Substantia nigra (tissue), 51 donors: ENCODE measurements at places on chromosomes 1 and 21.

DNA sequence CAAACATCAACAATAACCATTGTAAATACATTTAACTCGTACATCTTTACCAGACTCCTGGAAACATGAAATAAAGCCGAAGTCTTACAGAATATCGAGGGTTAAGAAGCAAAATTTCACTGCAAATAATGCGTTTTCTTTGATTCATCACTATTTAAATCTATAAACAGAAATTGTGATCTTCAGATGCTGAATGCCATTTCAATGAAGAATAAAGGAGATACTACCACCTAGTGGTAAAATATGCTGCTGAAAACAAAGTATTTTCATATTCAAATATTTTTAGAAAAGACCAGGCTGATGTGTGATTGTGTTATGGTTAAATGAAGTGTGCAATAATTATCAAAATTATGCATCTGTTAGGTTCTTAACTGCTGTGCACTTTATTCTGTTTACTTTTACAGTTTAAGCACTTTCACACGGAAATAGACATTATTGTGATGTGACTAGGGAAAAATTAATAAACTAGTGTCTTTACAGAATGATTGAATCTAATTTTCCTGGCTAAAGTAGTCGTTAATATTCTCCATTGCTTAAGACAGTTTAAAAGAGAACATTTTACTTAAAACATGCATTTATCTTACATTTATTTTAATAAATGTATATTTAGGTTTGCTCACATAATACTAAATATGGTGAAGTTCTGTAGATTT lies 1093.1 kb downstream of the MRPL39 start:
- DNase-seq: no peak

GRCh38 chr1:61852670-61853015 lies 110.4 kb downstream of the PATJ start:
- no peak for DNase-seq

DNA sequence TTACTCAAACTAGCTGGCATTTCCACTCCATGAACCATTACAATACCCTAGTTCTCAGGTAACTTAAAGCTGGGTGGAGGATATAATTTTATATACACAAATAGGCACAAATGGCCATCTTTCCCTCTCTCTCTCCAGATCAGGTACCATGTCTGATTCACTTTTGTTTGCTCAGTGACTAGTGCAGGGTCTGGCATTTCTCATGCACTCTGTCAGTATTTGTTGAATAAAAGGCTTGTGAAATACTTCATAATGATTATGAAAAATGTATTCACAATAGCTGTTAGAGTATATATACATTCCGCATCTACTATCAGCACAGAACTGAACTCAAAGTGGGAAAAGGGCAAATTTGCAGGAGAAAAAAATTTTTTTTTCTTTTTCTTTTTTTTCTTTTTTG lies 510.2 kb upstream of the USP24 start:
- no peak for DNase-seq

DNA sequence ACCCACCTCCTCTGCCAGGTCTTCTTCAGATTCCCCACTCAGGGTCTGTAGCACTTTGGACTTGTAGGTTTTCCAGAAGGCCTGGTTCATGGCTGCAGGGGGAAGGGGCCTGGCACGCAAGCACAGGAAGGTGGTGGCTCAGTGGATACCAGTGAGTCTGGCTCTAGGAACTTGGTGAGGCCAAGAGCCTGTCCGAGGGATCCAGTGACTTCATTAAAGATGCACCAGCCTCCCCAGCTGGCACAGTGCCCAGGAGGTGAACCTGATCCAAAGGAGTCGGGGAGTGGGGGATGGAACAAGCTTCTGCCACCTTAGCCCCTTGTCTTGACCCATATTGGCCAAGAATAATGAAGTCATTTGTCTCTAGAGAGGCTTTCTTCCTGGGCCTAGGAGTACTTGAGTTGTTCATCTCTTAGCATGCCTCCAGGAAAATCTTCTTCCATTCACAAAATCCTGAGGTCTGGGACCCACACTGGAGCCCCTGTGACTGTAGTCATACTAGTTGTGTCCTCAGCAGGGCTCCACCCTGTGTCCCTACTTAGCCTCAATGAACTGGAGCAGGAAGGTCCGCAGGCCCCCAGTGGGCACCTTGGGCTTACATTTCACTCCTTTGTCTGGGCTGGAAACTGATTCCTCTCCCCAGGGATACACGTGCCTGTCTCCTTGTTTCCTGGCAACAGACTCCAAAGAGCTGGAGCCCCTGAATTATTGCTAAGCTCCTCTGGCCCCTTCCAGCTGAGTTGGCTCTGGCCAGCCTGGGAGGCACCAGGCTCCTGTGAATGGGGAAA lies at the start of gene C1orf232:
C1orf232 (minus strand) TSS at position 554 of the 788 bp plus-strand sequence; CDS start at position 90, 464 bp downstream.
- DNase-seq: no peak

DNA sequence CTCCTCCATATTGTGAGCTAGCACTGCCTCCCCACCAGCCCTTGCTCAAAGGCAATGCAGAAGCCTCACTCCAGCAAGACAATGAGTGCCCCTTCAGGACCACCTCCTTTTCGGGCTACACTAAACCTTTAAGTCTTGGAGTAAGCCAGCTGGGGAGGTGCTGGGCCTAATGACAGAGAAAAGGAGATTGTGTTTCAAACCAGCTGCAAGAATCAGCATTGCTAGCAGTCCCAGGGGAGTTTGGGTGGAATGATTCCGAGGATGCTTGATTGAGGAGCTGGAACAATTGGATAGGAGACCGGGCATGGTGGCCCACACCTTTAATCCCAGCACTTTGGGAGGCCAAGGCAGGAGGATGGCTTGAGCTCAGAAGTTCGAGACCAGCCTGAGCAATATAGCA lies 54.1 kb upstream of the GPR37L1 start:
- DNase-seq: no peak

- no peak for DNase-seq
Measured at GRCh38 chr1:44029911-44030604, 1.2 kb downstream of the SLC6A9 start.

DNA sequence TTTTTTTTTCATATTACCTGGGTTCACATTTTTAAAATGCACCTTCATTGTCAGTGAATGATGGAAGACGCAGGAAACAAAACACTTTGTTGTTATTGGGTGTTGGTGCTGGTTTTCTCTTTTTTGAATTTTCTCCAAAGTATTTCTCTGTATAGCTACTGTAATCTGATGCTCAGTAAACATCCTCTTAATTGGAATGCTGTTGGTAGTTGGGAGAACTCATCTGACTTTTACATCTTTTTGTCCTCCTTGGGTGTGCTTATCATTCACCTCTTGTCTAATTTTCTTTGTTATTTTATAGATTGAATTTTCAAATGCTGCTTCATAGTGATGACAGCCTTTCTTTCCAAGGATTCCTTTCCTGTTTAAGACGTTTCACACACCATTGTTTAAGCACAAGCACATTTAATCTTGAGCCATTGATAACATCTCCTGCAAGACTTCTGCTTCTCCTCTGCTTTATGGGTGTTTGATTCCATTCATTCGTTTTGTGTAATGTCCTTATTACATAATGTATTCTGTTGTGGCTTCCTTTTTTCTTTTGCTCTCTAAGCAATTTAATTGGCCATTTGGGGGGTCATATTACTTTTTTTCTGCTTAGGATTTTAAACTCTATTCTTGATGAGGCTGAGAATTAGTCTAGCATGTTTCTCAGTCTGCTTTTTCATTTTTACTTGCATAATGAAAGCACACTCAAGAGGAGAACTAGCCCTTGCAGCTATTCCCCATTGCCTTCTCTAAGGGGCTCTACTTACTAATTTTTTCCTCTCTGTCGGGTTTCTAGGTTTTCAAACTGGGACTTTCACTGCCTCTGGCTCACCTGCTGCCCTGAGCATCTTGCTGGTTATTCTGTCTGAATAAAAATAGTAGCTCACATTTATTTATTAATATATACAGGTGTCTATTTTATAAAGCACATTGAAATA lies 42.0 kb upstream of the CD34 start:
- no peak for DNase-seq

- peak; percentile 15 for DNase-seq
Measured at GRCh38 chr1:184792450-184792969, 37.9 kb upstream of the EDEM3 start.

DNA sequence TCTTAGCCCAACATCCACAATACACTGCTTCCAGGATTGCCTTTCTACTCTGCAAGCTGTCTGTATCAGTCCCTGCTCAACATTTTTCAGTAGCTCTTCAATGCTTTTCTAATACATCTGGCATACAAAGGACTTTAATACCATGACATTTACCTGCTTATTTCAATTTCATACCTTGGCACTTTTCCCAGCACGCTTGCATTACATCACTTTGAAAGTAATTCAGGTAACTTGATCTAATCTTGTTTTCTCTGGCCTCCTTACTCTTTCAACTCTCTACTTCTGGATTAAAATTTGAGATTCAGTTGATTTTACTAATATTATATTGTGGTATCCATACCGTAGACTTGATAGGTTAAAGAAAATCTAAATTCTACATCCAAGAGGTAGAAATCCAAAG lies 103.0 kb downstream of the PTGS2 start:
- no peak for DNase-seq

GRCh38 chr1:219465212-219466093 lies 147.5 kb downstream of the ZC3H11B start:
- no peak for DNase-seq

DNA sequence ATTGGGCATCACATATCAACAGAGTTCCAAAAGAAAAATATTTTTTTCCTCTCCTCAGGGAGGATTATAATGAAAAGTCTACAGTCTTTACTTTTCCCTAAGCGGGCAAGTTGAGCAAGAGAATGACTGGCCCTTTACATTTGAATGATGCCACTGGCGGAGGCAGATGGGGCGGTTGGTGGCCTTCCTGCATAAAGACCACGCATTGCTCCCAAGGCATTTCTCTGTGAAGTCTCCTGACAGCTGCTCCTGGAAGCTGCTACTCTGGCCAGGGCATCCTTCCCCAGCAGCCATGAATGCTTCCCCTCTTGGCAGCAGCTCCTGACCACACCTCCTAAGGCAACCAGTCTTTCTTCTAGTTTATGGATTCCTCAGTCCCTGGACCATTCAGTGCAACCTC lies 161.1 kb upstream of the RRP15 start:
- no peak for DNase-seq

DNA sequence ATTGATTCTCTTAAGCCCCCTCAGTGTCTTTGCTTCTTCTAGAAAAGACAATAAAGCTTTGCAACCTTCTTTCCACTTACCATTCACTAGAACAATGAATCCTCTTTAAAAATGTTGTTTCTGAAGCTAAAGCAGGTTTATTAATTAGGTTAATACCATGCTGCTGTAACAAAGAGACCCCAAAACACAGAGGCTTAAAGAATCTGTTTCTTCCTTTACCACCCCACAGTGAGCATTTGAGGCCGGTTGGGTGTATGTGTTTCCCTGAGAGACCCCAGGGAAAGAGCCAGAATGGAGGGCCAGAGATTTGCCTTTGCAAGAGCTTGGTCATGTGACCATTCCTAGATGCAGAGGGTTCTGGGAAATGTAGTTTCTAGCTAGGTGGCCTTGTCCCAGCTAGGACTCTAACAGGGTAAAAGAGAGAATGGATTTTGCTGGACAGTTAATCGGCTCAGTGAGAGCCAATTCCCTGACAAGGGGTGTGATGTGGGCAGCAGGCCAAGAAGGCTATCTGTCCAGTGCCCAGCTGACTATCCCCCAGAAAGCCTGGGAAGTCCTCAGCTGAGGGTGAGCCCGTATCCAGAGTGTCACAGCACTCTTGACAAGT lies 191.8 kb upstream of the TMEM51 start:
- DNase-seq: no peak

- DNase-seq: no peak
Measured at GRCh38 chr1:5287178-5288150, 633.1 kb downstream of the AJAP1 start.

- no peak for DNase-seq
Measured at GRCh38 chr1:15423355-15424077, 13.8 kb downstream of the EFHD2 start.

DNA sequence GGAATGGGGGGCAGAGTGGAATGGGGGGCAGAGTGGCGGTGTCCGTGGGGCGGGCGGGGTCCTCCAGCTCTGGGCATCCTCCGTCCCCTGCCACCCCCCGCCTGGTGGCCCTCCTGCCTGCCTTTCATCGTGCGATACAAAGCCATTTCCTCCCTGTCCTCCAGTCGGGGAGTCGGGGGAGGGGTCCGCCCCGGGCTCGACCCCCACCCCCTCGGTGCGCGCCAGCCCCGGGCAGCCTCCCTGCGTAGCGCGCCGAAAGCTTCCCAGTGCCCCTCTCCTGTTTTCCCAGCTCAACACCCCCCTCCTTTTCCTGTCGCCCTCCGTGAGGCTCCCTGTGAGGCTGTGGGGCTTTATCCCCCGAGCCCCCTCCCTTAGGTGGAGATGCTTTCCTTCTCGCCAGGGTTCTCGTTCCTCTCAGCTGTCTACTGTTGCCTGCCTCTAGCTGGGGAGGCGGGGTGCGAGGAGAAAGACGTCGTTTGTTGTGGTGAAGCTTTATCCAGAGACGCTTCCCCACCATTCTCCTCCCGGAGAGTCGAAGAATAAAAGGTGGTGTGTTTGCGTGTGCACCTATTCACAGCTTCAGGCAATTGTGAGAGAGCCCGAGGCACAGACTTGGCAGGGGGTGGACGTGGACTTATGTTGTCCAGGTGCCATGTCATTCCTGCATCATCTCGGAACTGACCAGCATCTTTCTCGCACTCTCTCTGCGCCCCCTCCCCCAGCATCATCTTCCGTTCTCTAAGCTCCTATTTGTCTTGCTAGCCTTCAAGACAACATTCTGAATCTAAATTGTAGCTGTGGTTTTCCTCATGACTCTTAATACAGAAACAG lies 848 bp downstream of the DNM3 start:
- peak; percentile 68 for DNase-seq

- no peak for DNase-seq
Measured at GRCh38 chr1:56045477-56045876, 533.9 kb downstream of the PLPP3 start.

GRCh38 chr1:236957235-236957634 lies 47.0 kb downstream of the MT1HL1 start:
- DNase-seq: no peak

DNA sequence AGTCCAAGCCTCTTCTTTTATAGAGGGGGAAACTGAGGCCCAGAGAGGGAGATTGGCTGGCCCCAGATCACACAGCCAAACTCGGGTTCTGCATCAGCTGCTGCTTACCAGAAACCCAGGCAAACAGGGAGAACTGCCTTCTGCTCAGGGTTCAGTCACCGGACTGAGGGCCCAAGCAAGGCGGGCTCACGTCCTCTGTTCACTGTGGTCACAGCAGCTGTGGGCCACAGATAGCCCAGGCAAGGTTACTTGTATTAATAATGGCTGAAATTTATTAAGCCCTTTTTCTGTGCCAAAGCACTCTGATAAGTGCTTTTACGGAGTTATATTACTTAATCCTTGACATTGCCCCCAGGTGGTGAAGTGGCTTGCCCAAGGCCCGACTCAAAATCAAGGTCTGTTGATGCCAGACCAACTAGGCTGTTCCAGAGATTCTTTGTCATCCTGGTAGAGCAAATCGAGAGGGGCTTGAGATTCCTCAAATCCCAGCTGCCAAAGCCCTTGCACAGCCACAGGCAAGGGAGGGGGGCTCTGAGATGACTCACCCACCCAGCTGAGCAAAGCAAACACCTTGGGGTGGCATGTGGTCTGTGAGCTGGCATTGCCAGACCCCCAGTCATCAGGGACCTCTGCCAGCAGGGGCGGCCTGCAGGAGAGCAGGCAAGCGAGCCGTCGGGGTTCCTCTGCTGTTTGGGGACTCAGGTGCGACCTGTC lies 36.5 kb downstream of the EPHB2 start:
- no peak for DNase-seq

- DNase-seq: no peak
Measured at GRCh38 chr21:39483917-39484316, 32.1 kb downstream of the SH3BGR start.
